ENCODE measurements at places on chromosomes 12 and 14. TPM values are rescaled to one million over a fixed set of nuclear protein-coding genes. Genes with fewer than 3 reads are reported as not detected.

The PPM1A gene
- 126 TPM for total RNA-seq

- no peak for DNase-seq
Observed at GRCh38 chr12:99049774-99050173, 404.7 kb downstream of the APAF1 start.

DNA sequence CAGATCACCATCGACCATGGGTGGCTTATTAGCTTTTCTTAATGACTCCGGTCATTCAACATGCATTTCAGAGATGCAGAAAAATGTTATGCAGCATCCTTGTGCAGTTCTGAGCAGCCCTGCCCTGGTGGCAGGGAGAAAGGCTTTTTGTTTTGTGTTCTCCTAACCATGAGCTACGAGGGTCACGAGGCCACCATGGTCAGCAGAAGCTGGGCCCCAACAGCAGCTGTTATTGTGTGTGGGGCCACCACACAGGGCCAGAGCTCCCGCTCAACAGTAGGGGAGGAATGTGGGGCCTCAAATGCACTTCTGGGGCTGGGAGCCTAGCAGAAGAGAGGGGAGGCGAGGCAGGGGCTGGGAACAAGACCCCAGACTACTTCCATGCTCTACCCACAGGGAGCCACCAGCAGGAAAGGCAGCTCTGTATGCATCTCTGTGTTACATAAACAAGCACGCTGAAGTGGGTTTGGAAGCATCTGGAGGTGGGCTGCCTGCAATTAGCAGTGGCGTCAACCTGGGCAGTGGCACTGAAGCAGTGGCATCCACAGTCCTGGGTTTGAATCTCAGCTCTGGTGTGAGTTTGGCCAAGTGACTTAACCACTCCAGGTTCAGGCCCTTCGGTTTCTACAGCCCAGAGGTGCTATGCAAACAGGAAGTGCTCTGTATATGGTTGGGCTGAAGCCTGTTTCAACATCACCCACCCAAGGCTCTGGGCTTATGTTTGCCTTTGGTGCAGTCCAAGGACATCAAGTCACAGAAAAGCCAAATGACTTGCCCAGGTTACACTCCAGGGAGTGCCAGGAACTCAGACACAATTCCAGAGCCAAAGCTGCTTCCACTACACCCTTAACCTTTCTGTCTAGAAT, 16.3 kb downstream of the GLTP start:
- DNase-seq: peak; percentile 84

DNA sequence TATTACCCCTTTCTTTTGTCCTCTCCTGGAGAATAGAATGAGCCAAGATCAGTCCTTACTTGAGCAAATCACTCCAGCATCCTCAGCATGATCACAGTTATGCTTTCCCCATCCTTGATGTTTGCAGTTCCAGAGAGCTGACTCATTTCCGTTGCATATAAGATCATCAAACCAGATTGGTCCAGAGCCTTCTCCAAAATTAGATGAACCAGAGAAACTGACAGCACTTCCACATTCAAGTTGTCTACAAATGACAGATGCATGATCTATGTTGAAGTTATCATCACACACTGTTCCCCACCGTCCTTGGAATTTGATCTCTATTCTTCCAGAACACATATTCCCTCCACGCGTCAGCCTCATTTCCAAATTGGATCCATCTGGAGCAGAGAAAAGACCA, 4.8 kb downstream of the CD163 start:
- DNase-seq: no peak

DNA sequence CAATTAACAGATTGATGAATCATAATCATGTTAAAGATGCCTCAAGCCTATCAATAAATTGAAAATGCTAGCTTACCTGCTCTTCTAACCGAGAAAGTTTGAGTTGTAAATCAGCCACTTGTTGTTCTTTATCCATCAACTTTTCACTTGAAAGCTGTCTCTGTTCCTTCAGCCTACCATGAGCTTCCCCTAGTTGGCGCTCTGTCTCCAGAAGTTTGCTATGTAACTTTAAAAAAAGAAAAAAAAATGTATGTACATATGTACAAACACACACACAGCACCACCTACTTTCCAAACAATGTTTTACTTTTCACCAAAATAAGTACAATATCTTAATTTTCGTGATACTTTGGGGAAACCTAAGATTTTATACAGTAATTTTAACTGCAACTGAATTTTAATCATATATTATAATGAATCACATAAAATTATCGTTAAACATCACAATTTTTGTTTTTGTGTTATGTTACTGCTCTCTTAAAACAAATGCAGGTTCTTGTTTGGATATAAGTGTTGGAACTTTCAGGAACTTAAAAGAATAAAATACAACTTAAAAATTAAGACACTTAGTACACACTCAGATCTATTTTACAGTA, 101.2 kb downstream of the EEA1 start:
- DNase-seq: peak; percentile 40

GRCh38 chr12:102629262-102629888, 149.0 kb upstream of the IGF1 start:
- DNase-seq: no peak

GRCh38 chr12:132949936-132950837, 5.9 kb downstream of the ZNF605 start:
- no peak for DNase-seq

- DNase-seq: no peak
Observed at GRCh38 chr12:6699989-6700645, 498 bp downstream of the PIANP start.

DNA sequence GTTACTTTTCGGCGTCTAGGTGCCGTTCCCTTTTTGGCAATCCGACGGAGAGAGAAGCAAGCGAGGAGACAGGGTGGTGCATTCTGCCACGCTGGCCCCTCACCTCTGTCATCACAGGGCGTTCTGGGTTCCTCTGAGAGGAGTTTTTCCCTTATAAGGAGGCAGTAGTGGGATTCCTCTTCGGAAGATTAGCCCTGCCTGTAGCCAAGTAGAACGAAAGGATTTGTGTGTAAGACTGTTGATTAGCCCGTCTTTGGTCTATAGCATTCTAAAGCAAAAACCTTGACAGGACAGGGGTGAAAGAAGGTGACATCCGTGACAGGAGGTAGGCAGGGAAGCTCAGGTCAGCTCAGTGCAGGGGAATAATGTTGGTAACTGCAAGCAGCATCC, 9.1 kb upstream of the NEMF start:
- DNase-seq: peak; percentile 69

- no peak for DNase-seq
Observed at GRCh38 chr14:96631030-96631429, 128.8 kb downstream of the PAPOLA start.

- peak; percentile 57 for DNase-seq
Observed at GRCh38 chr14:96376093-96376492, 12.8 kb downstream of the GSKIP start.

- no peak for DNase-seq
Observed at GRCh38 chr12:45235087-45236025, 19.5 kb downstream of the ANO6 start.

- DNase-seq: no peak
Observed at GRCh38 chr12:30707613-30708342, 12.1 kb upstream of the IPO8 start.

DNA sequence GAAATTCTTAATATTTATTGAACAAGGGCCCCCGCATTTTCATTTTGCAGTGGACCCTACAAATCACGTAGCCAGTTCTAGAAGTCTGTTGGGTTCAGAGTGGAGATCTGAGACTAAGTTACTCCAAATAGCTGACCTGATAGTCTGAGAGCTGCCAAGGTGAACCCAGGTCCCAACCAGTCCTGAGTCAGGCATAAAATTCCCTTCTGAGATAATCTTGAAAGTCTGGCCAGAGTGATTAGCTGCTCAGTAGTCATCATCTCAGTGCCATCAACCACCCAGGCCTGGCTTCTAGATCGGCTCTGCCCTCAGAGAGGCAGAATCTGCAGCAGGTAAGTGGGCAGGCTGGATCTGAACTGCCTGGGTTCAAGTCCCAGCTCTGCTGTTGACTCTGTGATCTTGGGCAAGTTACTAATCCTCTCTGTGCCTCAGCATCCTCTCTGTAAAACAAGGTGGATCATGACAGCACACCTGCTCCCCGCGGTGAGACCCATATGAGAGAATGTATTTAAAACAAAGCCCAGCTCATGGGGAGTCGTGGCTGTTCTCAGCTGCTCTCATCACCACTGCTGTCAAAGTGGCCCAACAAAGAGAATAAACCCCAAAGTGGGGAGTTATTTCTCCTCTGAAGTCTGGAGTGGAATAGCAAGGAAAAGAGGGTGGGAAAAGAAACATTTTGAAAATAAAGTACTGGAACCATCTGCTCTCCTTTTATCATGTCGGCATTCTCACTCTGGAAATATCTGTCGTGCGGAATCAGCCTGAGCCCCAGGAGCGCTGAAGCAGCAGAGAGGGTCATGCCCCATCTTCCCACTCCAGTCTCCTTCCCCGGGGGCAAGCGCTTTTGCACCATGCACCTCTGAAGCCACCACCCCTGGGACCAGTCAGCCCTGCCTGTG, 193.3 kb downstream of the DPF3 start:
- DNase-seq: no peak

GRCh38 chr12:67852701-67853100, 136.5 kb upstream of the IFNG-AS1 start:
- DNase-seq: no peak

GRCh38 chr12:77007476-77007875, 57.9 kb downstream of the E2F7 start:
- no peak for DNase-seq

DNA sequence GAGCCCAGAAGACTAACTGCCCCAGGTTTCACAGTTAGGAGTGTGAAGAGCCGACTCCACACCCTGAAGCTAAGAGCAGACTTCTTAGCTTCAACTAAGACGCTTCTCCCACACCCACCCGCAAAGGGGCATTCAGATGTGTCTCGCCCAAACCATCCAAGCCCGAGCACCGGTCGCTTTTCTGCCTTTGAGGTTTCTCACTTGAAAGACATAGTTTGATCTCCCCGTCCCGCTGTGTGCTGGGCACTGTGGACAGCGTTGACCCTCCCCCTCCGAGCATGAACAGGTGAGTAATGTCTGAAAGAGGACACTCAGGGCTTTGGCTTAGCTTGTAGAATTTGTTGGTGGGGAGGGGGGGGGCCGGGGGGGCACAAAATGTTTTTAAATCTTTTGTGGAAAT, 123.8 kb downstream of the TMEM132D start:
- DNase-seq: no peak
